ENCODE measurements at places on chromosomes 1 and 21.

DNA sequence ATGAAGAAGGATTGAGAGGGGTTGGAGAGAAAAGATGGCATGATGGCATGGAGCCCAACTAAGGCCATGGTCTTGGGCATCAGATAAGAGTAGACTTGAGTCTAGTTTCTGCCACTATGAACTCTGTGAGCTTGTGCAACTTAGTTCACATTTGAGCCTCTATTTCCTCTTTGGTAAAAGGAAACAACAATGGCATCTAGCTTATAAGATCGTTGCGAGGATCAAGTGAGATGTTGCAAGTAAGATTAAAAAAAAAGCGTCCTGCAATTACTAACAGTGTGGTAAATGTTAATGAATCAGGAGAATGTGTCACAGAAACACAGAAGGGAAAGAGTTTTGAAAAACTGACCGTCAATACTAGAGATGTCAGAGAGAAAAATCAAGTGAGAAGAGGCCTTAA lies 202.9 kb upstream of the FGGY start:
- H3K4me3 ChIP-seq: no peak overlapping the region
- DNase-seq: no peak
- no peaks in the 10 kb centered on the region for H3K27me3 ChIP-seq
- H3K27ac ChIP-seq: no peak overlapping the region
- no peaks in the 10 kb centered on the region for H3K36me3 ChIP-seq

DNA sequence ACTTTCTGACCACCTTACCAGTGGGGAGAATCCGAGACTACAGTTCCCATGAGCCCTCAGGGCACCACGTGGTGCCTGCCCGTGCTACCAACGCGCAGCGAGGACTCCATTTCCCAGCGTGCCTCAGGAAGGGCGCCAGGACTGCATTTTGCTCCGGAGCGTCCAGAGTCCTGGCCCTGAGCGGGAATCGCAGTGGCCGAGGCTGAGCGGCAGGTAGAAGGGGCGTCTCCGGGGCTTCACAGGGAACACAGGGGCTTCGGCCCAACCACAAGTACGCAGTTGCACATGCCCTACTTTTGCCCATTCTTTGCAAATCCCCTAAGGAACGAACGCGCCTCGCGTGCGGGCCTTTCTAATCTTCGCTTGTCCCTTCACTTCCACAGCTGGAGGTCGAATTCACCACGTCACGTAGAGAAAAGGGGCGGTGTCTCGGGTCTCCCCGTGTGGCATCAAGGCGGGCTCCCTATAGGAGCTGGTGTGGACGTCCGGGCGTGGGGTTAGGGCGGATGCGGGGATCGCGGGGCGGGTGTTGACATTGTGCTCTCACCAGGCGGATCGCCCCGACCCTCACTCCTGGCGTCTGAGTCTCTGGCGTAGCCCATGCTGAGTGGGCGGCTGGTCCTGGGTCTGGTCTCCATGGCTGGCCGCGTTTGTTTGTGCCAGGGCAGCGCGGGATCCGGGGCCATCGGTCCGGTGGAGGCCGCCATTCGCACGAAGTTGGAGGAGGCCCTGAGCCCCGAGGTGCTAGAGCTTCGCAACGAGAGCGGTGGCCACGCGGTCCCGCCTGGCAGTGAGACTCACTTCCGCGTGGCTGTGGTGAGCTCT lies at the start of gene BOLA1:
TSS of gene BOLA1 (plus strand) at position 109 of the 825 bp plus-strand sequence. CDS start at position 601, 492 bp downstream.
- H3K36me3 ChIP-seq: no peaks in the 10 kb centered on the region
- H3K27me3 ChIP-seq: no peaks in the 10 kb centered on the region
- peak within 1 kb of the TSS; percentile 72 for H3K27ac ChIP-seq
- DNase-seq: peak; percentile 99
- H3K4me1 ChIP-seq: peaks cover 4% of the 10 kb centered on the region

- no peaks in the 10 kb centered on the region for H3K27me3 ChIP-seq
- no peak overlapping the region for H3K27ac ChIP-seq
- no peak for DNase-seq
- no peaks in the 10 kb centered on the region for H3K36me3 ChIP-seq
- H3K4me1 ChIP-seq: no peaks in the 10 kb centered on the region
Measured at GRCh38 chr1:192604979-192605620, 29.5 kb downstream of the RGS1 start.

- H3K4me3 ChIP-seq: no peak overlapping the region
- no peak for DNase-seq
- no peak overlapping the region for H3K27ac ChIP-seq
- H3K27me3 ChIP-seq: no peaks in the 10 kb centered on the region
- no peaks in the 10 kb centered on the region for H3K36me3 ChIP-seq
- peaks cover 26% of the 10 kb centered on the region for H3K4me1 ChIP-seq
Measured at GRCh38 chr1:44549510-44549909, 124.8 kb downstream of the TMEM53 start.

DNA sequence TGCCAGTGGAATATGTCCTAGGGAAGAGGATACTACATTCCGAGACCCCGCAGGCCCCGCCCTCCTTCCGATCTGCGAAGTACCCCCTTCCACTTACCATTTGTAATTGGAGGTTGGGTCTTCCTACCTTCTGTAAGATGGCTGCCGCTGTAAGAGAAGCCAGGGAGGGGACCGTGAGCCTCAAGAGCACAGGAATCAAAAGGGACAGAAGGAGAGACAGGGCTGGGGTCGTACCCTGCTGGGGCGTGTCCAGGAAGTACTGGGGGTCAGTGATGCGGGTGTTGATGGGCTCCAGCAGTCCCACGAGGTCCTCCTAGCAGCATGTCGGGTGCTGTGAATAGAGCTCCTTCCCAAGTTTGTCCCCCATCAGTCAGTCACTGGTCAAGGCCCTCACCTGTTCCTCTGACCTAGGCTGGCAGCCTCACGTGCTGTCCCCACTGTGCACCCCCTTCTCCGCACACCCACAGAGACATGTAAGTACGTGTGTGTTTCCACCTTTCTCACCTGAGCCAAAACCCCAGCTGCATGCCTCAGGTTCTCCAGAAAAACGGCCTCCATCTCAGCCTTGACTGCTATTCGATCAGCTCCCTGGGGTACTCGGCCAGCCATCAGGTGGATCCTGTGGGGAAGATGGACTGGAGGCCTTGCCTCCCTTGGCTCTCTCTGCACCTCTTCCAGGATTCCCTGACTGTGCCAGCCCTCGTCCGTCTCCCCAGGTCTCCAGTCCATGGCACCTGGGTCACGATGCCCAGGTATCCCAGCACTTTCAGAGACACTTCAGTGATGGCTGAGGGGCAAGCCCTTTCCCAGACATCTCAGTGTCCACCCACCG lies 1.8 kb downstream of the HYI start:
- H3K27me3 ChIP-seq: no peaks in the 10 kb centered on the region
- no peak overlapping the region for H3K27ac ChIP-seq
- H3K4me3 ChIP-seq: no peak overlapping the region
- no peak for DNase-seq
- H3K4me1 ChIP-seq: peaks cover 6% of the 10 kb centered on the region

- H3K36me3 ChIP-seq: no peaks in the 10 kb centered on the region
- no peaks in the 10 kb centered on the region for H3K4me1 ChIP-seq
- DNase-seq: no peak
Measured at GRCh38 chr21:17964716-17965115, 145.6 kb upstream of the C21orf91 start.

DNA sequence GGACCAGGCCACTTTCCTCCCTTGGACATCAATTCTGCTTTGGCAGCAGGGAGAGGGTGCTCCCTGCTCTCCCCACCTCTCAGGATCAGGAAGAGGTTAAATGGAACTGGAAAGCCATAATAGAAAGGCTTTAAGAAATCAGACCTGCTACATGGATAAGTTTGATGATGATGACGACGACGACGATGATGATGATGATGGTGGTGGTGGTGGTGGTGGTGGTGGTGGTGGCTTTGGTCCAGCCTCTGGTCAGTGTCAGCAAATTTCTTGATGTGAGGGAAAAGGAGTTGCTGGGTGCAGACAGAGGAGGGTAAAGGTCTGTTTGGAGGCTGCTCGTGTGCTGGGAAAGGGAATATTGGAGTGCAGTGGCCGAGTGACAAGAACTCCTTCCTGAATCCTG lies 36.8 kb downstream of the VWA5B1 start:
- H3K27me3 ChIP-seq: no peaks in the 10 kb centered on the region
- H3K4me3 ChIP-seq: no peak overlapping the region
- H3K4me1 ChIP-seq: no peaks in the 10 kb centered on the region
- no peak overlapping the region for H3K27ac ChIP-seq

Measured in GM23338 (cell line).